ENCODE measurements at places on chromosomes 2 and 18.

DNA sequence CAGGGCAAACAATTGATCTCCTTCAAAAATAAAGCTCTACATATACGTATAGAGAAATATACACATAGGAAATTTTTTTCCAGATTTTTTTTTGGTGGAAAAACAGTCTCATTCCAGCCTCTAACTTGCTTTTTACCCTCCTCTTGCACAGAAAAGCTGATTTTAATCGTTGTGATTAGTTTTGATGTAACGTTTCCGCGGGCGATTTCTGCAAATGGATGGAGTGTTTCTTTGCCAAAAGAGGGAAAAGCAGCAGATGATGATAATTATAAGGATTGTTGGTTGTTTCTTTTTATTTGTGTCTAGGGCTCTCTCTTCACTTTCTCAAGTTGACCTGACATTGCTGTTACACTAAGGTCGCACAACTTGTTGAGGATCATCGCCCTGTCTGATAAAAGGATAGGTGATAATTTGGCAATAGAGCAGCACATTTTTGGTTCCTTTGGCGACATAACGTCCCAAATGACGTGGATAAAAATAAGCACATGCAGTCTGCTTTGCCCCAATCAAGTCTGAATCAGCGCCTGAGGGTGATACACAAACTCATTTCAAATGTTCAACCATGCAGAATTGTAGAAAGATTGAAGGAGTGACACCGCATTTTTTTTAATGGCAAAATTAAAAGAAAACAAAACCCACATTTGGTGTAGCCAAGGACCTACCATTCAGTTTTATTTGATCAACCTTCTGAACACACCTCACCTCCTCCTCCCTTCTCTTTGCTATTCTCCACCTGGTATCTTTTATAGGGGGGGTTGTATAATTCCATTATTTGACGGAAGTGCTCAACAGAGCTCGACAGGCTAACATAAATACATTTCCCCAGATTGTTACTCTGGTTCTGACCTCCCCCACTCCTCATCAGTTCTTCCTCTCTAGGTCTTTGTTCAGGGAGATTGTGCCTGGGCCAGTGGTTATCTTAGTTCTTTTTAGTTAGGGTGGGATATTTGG, 109.6 kb upstream of the KCTD1 start:
- no peak for DNase-seq

GRCh38 chr2:853203-853870, 97.3 kb upstream of the SNTG2 start:
- no peak for DNase-seq

GRCh38 chr2:172640389-172640788, 84.5 kb downstream of the PDK1 start:
- DNase-seq, result no peak

DNA sequence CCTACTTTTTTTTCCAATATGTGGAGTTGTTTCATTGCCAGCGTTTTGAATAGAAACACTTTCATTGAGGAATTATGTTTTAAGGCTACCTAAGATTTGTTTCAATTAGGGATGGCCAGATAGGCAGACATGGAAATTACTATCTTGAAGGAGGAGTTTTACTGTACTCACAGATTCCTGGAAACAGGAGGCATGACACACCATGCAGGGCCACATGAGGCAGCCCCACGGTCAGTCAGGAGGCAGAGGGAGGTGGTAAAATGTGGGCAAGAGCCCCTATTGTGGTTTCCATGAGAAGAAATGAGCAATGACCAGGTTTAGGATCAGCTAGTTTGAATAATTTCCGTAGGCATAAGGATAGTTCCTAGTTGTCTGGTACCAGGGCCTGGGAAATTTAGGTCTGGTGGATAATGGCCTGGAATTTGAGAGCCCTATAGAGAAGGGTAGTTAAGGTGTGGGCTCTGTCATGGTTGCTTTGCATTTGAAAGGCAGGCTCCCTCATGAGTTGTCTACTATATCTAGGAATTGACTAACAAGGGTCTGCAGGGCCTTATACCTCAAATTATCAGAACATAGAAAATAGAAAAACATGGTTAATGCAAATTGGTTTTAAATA, 360.0 kb upstream of the KCNJ3 start:
- no peak for DNase-seq

- DNase-seq, result no peak
Observed at GRCh38 chr2:138035608-138036217, 71.4 kb downstream of the HNMT start.

DNA sequence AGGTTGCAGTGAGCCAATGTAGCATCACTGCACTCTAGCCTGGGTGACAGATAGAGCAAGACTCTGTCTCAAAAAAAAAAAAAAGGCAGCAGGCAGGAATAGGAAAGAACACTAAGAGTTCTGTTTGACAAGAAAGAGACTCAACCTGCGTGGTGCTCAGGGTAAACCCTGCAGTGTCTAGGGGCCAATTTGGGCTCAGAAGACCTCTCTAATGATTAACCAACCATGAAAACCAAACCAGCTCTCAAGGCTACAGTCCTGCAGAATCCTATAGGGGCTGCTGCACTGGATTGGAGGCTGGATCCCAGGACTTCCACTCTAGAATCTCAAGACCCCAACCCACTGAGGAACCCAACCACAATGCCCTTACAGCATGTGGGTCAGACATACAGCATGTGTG, 2.4 kb downstream of the TRABD2A start:
- no peak for DNase-seq

DNA sequence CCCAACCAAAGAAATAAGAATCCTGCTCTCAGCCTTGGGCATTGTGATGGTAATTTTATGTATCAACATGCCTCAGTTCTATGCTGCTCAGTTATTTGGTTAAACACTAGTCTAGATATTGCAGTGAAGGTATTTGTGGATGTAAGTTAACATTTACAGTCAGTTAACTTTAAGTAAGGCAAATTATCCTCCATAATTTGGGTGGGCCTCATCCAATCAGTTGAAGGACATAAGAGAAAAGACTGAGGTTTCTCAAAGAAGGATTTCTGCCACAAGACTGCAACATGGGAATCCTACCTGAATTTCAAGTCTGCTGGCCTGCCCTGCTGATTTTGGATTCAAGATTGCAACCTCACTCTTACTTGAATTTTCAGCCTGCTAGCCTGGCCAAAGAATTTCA, 975.5 kb upstream of the ACVR2A start:
- no peak for DNase-seq

DNA sequence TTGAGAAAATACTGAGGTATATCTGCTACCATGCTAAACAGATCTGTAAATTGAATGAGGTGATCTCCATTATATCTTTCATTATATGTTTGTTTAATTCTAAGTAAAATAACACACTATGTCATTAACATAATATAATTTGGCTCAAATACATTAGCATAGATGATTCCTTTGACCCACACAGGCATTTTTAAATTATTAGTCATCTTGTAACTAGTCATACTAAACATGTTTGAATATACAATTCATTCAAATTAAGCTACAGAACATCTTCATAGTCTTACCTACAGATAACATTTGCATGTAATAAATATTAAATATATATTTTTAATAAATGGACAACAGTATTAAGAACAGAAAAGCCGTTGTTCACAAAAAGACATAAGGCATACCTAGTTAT, 52.7 kb upstream of the KYNU start:
- no peak for DNase-seq

DNA sequence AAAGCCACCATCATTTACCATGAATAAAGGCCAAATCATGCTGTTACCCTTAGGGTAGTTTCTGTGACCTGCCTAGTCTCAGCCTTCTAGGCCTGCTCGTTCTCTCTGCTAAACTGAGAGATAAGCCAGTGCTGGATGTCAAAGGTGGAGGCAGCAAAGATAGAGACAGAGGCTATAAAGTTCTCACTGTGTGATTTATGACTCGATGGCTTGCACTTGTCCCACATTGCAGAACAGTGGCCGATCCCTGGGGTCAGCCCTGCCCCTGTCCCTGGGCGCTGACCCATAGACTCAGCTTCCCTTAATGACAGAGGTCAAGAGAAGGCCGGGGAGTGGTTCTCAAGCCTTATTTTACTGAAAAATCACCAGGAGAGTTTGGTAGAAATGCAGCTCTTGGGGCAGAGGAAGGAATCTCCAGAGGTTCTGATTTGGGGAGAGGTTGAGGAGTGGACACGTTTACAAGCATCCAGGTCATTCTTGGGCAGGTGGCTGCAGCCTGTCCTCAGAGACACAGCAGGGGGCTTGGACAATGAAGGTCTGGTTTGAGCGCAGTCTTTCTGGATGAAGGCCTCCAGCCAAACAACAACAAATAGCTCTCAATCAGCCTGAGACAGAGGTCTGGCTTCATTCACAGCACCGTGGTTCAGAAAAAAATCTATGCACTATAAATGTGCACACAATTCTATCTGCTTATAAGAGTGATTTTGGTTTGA, 143.5 kb downstream of the ACKR3 start:
- no peak for DNase-seq

Data from activated T-cell treated with anti-CD3 and anti-CD28 coated beads for 48 hours (primary cell).